Psoas muscle (tissue), 8 donors: ENCODE measurements at places on chromosomes 7 and 10. TPM values are rescaled to one million over a fixed set of nuclear protein-coding genes. Genes with fewer than 3 reads are reported as not detected.

The AZGP1 gene
- total RNA-seq: 0.49 TPM

The ZNF804B gene
- total RNA-seq: not detected

The TAC1 gene
- not detected for total RNA-seq

GRCh38 chr10:17907641-17908040, 44.1 kb upstream of the SLC39A12 start:
- H3K4me1 ChIP-seq: no peaks in the 10 kb centered on the region
- DNase-seq: no peak
- no peak overlapping the region for H3K27ac ChIP-seq
- H3K4me3 ChIP-seq: no peak overlapping the region
- no peaks in the 10 kb centered on the region for H3K36me3 ChIP-seq
- no peaks in the 10 kb centered on the region for H3K27me3 ChIP-seq

GRCh38 chr7:109893231-109893630, 1197.7 kb upstream of the LRRN3 start:
- no peaks in the 10 kb centered on the region for H3K27me3 ChIP-seq
- DNase-seq: no peak
- no peaks in the 10 kb centered on the region for H3K36me3 ChIP-seq
- no peak overlapping the region for H3K27ac ChIP-seq
- no peaks in the 10 kb centered on the region for H3K4me1 ChIP-seq

GRCh38 chr7:42573881-42574672, 337.1 kb upstream of the GLI3 start:
- DNase-seq: no peak
- H3K27ac ChIP-seq: no peak overlapping the region
- no peak overlapping the region for H3K4me3 ChIP-seq

- peak overlapping the region; percentile 82 for H3K4me3 ChIP-seq
- H3K4me1 ChIP-seq: peaks cover 12% of the 10 kb centered on the region
- no peaks in the 10 kb centered on the region for H3K36me3 ChIP-seq
- H3K27ac ChIP-seq: no peak overlapping the region
- H3K27me3 ChIP-seq: no peaks in the 10 kb centered on the region
- peak; percentile 81 for DNase-seq
Observed at GRCh38 chr7:155456738-155457543, 988 bp upstream of the EN2 start.

The CCM2 gene
- total RNA-seq: 49.9 TPM

DNA sequence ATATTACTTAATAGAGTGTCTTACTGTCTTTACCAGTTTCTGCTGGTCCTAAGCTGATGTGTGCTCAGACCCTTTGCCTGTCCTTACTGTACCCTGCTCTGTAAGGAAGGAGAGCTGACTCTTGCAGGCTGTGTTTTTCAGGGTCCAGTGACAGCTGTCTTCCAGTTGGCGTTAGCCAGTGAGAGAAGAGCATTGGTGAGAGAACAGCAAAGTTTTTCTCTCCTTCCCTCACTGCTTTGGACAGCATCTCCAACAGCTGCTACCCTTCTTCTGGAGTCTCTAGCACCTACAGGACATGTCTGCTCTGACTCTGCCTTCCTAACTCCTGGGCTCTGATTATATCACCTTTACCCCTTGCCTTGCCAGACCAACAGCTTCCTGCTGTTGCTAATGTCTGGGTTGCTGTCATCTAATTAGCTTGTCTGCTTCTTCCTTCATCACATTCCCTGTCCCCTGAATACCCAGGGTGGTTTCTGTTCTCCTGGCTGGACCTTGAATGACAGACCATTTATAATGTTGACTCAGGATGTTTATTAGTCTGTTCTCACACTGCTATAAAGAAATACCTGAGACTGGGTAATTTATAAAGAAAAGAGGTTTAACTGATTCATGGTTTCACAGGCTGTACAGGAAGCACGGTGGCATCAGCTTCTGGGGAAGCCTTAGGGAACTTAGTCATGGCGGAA, 23.5 kb upstream of the PANK1 start:
- peaks cover 15% of the 10 kb centered on the region for H3K4me1 ChIP-seq
- no peak overlapping the region for H3K27ac ChIP-seq
- no peak for DNase-seq
- no peaks in the 10 kb centered on the region for H3K36me3 ChIP-seq
- H3K27me3 ChIP-seq: no peaks in the 10 kb centered on the region

The MBL2 gene
- not detected for total RNA-seq

The NXPH1 gene
- not detected for total RNA-seq

The PNLIPRP2 gene
- not detected for total RNA-seq

GRCh38 chr10:18949391-18949790, 99.2 kb upstream of the MALRD1 start:
- H3K36me3 ChIP-seq: no peaks in the 10 kb centered on the region
- no peaks in the 10 kb centered on the region for H3K4me1 ChIP-seq
- H3K27me3 ChIP-seq: no peaks in the 10 kb centered on the region
- H3K27ac ChIP-seq: no peak overlapping the region

The KCP gene
- 0.15 TPM for total RNA-seq

DNA sequence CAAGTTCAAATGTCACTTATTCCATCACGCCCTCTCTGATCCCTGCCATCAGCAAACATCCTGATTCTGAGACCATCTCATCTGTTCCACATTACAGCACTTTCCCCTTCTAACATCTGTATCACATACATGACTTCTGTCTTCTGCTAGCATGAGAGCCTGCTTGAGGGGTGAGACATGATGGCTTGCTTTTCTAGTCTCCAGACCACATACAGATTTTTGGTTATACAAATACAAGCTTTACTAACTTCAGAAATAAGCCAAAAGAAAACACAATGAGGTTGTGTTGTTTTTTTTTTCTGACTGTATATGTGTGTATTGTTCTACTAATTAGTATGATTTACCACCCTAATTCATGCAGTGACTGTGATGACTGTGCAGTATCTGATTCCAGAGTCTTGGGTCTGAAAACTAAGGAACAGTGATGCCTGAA, 34.3 kb downstream of the NAPEPLD start:
- H3K4me1 ChIP-seq: no peaks in the 10 kb centered on the region
- H3K4me3 ChIP-seq: no peak overlapping the region
- no peak for DNase-seq
- no peaks in the 10 kb centered on the region for H3K36me3 ChIP-seq
- no peak overlapping the region for H3K27ac ChIP-seq

GRCh38 chr10:7593905-7594304, 72.9 kb downstream of the ITIH5 start:
- no peaks in the 10 kb centered on the region for H3K27me3 ChIP-seq
- no peaks in the 10 kb centered on the region for H3K36me3 ChIP-seq
- no peak for DNase-seq
- no peak overlapping the region for H3K27ac ChIP-seq

The GPR85 gene
- total RNA-seq: 0.19 TPM

GRCh38 chr10:72719941-72720592, 28.1 kb downstream of the MCU start:
- peaks cover 15% of the 10 kb centered on the region for H3K4me1 ChIP-seq
- H3K4me3 ChIP-seq: no peak overlapping the region
- DNase-seq: no peak

DNA sequence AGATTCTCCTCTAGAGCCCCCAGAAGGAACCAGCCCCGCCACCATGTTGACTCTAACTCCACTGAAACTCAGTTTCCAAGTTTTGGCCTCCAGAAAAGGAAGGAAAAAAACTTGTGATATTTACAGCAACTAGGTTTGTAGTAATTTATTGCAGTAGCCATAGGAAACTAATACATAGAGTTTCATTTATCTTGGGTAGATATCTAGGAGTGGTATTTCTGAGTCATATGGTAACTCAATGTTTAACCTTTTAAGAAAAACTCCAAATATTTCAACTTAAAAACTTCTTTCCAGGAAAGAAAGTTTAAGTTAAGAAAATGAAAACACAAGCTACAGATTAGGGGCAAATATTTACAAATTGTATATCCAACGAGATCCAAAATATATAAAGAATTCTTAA, 576.7 kb downstream of the KCNMA1 start:
- no peaks in the 10 kb centered on the region for H3K4me1 ChIP-seq
- no peaks in the 10 kb centered on the region for H3K27me3 ChIP-seq
- H3K36me3 ChIP-seq: no peaks in the 10 kb centered on the region
- no peak overlapping the region for H3K27ac ChIP-seq
- no peak for DNase-seq

- H3K27me3 ChIP-seq: no peaks in the 10 kb centered on the region
- H3K4me1 ChIP-seq: no peaks in the 10 kb centered on the region
- H3K27ac ChIP-seq: no peak overlapping the region
- no peak overlapping the region for H3K4me3 ChIP-seq
Observed at GRCh38 chr7:33888166-33888565, 17.2 kb upstream of the BMPER start.

GRCh38 chr10:4763960-4764428, 62.0 kb upstream of the AKR1E2 start:
- H3K4me1 ChIP-seq: peaks cover 49% of the 10 kb centered on the region
- no peak overlapping the region for H3K4me3 ChIP-seq
- DNase-seq: no peak
- no peaks in the 10 kb centered on the region for H3K36me3 ChIP-seq

DNA sequence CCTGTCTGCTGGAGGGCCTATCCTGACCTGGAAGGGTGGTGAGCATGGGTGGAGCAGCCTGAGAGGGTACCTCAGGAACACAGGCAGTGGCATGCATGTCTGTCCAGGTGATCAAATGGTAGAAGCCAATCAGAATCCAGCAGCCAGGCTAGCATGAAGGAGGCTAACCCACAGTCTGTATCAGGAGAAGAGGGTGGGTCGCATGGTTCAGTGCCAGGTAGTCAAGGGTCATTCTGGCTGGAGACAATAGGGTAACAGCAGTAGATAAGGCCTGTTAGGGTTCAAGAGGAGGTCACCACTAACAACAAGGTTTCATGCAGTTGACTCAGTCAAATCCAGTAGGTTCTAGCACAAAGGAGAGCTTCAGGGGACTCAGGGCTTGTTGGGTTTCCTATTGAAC, 10.4 kb downstream of the ALDH18A1 start:
- peaks cover 2% of the 10 kb centered on the region for H3K36me3 ChIP-seq
- no peaks in the 10 kb centered on the region for H3K27me3 ChIP-seq
- no peaks in the 10 kb centered on the region for H3K4me1 ChIP-seq
- H3K27ac ChIP-seq: no peak overlapping the region

DNA sequence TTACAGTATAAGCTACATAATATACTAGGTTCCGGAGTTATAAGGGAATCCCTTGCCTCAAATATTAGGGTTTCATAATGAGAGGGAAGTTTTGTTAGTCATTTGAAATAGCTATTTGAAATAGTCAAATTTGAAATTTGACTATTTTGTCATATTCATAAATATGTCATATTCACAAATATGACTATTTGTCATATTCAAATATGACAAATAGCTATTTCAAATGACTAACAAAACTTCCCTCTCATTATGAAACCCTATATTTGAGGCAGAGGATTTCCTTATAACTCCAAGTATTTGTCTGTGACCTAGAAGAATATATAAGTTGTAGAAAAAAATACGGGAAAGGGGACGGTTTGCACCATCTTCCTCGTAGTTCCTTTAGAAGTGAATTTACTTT, 76.6 kb downstream of the HDAC9 start:
- H3K36me3 ChIP-seq: no peaks in the 10 kb centered on the region
- H3K27ac ChIP-seq: peak overlapping the region; percentile 54
- no peak for DNase-seq
- no peak overlapping the region for H3K4me3 ChIP-seq
- H3K4me1 ChIP-seq: peaks cover 32% of the 10 kb centered on the region
